ENCODE measurements at places on chromosomes 2 and 18.

GRCh38 chr2:118185210-118186109, 97.2 kb downstream of the INSIG2 start:
- DNase-seq, result peak; percentile 54

- DNase-seq, result no peak
Observed at GRCh38 chr2:107305966-107306365, 420.0 kb upstream of the ST6GAL2 start.

- peak; percentile 25 for DNase-seq
Observed at GRCh38 chr2:9230881-9231280, 24.3 kb downstream of the ASAP2 start.

DNA sequence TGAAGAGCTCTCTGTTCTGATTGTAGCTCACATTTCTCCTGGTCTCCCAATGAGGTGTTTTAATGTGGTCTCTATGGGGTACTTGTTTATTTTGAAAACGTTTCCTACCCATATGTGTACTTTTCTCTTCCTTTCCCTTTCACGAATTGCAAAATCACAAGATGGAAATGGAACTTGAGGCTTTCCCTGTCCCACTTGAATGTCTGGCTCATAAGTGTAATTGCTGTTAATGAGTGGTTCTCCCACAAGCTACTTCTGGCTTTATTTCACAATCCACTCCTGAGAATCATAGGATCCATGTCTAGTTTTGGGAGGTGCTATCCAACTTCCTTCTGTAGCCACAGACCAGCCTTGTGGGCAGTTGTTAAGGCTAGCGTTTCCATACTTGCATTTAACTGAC, 81.1 kb upstream of the CAVIN2 start:
- DNase-seq, result peak; percentile 49

DNA sequence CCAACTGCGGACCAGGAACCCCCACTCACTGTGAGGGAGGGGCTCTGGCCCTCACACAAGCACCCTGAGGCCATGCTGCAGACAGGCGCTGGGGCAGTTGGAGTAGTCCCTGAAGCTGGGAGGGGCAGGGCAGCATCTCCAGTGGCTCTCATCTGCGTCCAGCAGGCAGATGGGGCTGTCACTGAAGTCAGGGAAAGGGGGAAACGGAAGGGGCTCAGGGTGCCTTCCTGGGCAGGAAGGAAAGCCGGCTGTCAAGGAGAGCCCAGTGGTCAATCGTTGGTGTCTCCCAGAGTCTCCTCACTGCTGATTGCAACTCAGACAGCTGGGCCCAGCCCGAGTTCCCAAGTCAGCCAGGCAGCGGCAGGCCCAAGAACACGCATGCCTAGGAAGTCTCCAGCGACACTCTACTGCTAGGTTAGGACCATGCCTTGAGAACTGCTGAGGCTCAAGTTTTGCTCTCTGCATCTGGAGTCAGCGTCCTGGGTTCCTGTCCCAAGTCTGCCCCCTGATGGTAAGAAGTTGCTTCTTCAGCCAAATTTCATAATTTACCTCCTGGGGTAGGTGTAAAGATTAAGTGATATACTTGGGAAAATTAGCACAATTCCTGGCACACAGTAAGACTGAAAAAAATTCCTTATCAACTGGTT, 27.4 kb upstream of the NMUR1 start:
- DNase-seq, result peak; percentile 93

- no peak for DNase-seq
Observed at GRCh38 chr2:240996161-240996833, 2.1 kb upstream of the SNED1 start.

- no peak for DNase-seq
Observed at GRCh38 chr2:12897181-12897580, 180.4 kb downstream of the TRIB2 start.

DNA sequence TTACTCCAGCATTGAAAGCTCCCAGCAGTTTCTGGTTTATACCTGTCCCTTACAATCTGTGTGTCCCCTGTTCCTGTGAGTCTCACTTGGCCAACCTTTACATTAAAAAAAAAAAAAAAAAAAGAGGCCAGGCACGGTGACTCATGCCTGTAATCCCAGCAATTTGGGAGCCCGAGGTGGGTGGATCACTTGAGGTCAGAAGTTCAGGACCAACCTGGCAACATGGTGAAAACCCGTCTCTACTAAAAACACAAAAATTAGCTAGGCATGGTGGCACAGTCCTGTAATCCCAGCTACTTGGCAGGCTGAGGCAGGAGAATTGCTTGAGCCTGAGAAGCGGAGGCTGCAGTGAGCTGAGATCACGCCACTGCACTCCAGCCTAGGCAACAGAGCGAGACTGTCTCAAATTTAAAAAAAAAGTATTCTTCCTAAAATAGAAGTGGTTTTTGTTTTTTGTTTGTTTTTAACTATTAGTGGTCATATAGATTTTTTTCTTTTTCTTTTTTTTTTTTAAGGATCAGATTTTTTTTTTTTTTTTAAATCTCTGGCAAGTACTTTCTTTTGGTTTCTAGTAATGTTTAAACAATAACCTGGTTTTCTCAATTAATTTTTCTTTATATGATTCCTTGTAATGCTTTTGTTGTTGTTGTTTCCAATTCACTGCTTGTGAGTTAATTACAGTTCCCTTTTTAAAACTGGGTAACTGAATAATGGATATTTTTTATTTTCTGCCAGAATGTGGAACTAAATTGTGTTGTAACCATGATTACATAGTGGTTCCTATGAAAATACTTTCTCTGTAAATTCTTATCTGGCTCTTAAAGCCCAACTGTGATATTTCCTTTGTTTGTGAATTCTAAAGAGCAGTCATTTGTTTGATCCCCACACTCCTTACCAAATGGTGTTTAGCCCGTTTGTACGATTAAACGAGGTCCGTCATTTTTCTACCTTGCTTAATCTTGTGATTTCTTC, 116.8 kb downstream of the CTAGE1 start:
- DNase-seq, result no peak

DNA sequence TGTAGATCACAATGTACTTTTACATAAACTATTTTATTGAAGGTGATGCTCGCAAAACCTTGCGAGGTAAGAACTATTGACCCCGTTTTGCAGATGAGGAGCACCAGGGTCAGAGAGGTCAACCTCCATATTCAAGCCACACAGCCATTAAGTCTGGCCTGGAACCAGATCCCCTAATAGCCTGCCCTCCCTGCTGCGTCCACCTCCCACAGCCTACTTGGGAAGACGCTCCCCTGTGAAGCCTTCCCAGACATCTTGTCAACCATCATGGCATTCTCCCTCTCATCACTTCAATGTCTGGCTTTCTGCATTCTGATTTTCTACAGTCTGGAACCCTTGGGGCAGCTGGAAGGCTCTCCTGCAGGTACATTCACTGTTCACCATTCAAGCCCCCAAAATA, 101.0 kb downstream of the TTC32 start:
- no peak for DNase-seq

GRCh38 chr18:3584897-3585460, 135.0 kb downstream of the TGIF1 start:
- no peak for DNase-seq

- DNase-seq, result peak; percentile 90
Observed at GRCh38 chr18:32308493-32309120, 118.8 kb downstream of the MEP1B start.

DNA sequence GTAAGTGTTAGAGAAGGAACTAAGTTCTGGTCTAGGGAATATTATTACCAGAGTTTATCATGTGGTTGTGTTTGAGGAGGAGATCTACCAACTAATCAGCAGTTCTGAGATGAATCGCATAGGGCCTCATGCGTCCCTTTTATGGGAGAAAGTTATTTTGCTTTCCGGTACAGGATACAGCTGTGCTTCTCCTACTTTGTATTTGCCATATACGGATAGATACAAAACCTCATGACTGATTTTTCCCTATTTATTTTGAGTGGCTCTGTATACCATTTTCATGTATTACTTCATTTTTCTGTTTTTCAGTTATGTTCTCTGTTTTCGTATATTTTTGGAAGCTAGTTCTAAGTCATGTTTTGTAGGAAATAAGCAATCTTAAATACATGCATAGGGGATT, 66.8 kb downstream of the ACSL3 start:
- DNase-seq, result no peak

- peak; percentile 49 for DNase-seq
Observed at GRCh38 chr2:55887901-55888624, 35.5 kb downstream of the EFEMP1 start.

DNA sequence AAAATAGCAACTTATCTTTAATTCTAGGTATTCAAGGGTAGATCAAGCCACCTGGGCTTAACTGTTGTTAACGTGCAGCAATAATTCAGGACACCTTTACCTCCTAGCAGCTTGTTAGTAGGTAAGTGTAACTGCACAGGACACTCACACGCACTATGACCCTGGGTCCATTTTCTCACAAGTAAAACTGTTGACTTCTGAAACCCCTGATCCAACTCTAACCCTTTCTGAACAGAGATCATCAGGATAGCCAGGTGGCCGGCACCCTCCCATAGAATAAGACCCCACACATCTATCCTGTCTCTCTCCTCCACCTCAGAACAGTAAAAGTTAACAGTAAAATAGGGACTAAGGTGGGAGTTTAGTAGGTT, 610 bp downstream of the SPC25 start:
- no peak for DNase-seq

- DNase-seq, result no peak
Observed at GRCh38 chr2:204545861-204546735, 823 bp downstream of the PARD3B start.

DNA sequence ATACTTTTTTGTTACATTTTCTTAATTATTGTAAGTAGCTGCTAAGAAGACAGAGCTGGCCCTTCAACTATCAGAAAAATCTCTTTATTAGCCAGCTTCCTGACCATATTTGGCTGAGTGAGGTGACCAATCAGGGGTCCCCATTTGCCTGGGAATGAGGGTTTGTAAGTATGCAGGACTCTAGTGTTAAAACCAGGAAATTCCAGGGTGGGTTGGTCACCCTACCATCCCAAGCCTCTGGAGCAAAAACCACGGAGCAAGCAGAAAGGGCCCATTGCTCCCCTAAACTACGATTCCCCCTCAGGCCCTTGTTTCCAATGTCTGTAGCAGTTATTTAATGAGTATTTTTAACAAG, 165.6 kb upstream of the NCKAP5 start:
- peak; percentile 51 for DNase-seq

DNA sequence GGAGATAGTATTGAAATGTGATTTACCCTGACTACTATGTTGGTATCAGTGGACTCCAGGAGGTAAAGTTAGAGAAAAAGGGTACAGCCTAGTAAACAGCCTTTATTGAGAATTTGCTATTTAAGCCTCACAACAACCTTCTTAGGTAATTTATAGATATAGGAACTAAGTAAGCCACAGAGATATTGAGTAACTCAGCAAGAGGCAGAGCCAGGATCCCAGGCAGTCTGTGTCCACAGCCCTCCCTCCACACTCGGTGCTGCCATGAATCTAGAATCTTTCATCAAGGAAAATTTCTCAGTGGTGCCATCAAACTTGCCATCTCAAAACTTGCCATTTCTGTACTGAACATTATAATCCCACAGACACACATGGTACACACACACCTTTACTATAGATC, 170.9 kb downstream of the CAPN13 start:
- no peak for DNase-seq

Measured in AG08395 (cell line).